HCEC 1CT (cell line): ENCODE measurements at places on chromosomes 12 and 14.
A peak's percentile ranks its signal among the peaks of the same experiment; 100 is the strongest.

GRCh38 chr12:67096533-67097318, 172.4 kb upstream of the CAND1 start:
- DNase-seq: no peak

GRCh38 chr14:37711356-37711830, 116.0 kb downstream of the TTC6 start:
- no peak for DNase-seq

DNA sequence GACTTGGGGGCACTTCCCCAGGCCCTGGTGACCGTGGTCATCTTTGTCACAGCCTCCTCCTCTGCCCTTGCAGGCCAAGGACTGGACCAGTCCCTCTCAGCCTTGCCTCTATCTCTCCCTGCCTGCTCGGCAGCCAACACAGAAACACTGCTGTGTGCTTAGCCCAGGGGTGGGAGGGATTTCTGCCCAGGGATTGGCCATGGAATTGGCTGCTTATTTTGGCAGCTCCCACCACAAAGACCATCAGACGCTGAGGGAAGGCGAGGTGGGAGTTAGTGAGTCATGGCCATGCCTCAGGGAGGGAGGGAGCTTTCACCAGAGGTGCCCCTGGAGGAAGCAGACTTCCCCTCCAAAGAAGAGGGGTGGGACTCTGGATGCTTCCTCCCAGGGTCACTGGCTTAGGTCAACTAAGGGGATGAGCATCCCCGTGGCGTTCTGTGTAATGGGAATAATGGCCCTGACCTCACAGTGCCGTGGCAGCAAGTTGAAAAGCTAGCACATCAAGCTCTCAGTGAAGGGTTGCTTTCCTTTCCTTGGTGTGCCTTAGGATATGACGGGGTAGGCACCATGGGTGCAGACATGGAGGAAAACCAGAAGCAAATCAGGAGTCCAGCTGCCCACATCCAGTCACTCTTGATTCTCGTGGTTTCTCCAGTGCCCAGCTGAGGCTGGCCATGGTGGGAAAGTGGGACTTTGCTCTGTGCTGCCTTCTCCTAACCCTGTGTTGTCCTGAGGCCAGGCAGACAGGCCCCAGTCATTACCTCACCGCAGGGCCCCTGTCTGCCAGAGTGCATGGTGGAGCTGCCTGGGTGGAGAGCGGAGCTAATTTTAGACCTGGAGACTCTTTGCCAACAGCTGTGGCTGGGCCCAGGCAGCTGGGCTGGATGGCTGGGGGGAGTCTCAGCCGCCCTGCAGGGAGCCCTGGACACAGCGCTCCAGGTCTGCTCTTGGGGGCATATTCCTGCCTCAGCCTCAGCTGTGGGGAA, 21.4 kb downstream of the B4GALNT3 start:
- DNase-seq: no peak

GRCh38 chr12:49880756-49881414, 22.8 kb downstream of the FAIM2 start:
- DNase-seq: no peak

DNA sequence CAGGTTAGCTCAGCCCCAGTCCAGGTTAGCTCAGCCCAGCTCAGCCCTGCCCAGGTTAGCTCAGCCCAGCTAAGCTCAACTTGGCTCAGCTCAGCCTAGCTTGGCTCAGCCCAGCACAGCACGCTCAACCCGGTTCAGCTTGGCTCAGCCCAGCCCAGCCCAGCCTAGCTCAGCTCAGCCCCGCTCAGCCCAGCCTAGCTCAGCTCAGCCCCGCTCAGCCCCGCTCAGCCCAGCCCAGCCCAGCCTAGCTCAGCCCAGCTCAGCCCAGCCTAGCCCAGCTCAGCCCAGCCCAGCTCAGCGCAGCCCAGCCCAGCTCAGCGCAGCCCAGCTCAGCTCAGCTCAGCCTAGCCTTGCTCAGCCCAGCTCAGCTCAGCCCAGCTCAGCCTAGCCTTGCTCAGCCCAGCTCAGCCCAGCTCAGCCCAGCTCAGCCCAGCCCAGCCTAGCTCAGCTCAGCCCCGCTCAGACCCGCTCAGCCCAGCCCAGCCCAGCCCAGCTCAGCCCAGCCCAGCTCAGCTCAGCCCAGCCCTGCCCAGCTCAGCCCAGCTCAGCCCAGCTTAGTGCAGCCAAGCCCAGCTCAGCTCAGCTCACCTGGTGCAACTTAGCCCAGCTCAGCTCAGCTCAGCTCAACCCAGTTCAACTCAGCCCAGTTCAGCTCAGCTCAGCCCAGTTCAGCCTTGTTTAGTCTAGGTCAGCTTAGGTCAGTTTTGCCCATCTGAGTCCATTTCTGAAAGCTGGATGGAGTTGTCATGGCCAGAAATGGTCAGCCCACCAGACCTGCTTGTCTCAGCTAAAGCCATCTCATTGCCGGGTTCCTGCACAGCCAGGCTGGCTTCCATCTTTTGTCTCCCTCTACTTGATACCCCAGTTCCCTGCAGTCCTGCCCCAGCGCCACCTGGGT, 333.6 kb downstream of the TMEM121 start:
- no peak for DNase-seq

- DNase-seq: no peak
Observed at GRCh38 chr12:59185295-59185694, 265.0 kb upstream of the LRIG3 start.

DNA sequence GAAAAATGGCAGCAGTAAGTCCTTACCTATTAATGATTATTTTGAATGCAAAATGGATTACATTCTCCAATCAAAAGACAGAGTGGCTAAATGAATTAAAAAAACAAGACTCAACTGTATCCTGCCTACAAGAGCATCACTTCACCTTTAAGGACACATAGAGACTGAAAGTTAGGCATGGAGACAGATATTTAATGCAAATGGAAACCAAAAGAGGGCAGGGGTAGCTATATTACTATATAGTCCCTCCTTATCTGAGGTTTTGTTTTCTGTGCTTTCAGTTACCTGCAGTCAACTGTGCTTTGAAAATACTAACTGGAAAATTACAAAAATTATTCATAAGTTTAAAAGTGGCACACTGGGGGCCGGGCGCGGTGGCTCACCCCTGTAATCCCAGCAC, 17.2 kb downstream of the NECAP1 start:
- DNase-seq: no peak

GRCh38 chr12:30794591-30795409, 40.0 kb upstream of the CAPRIN2 start:
- DNase-seq: peak; percentile 89

DNA sequence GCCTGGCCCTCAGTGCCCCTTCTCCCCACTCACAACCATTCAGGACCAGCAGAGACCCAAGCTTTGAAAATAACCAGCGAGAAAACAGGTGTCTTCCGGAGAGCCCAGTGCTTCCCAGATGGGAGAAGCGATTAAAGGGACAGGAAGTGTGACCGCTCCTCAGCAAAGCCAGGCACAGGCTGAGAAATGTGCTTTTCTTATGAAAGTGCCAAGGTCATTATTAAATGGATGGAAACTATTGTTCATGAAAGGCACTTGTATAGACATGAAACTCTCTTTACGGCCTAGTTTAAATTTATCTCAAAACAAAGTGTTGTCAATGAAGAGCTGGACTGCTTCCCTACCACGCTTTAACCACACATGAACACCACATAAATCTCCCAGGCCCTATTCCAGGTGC, 210.4 kb downstream of the SPTSSA start:
- no peak for DNase-seq

DNA sequence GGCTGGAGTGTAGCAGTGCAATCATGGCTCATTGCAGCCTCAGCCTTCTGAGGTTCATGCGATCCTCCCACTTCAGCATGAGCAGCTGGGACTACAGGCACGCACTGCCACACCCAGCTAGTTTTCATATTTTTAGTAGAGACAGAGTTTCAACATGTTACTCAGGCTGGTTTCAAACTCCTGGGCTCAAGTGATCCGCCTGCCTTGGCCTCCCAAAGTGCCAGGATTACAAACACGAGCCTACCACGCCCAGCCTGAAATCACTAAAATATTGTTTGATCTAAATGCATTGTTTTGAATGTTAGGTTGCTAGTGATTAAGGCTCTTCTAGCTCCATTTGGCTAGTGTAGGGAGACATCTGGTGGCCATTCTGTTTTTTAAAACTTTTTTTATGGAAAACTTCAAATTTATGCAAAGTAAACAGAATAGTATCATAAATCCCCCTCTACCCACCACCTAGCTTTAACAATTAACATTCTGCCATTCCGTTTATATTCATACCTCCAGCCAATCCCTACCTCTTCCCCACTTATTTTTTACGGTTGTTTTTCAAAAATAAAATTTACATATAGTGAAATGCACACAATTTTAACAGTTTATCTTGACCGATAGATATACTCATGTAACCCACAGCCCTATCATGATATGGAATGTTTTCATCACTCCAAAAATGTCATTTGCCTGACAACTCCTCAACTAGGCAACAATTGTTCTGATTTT, 37.8 kb downstream of the MYO1H start:
- peak; percentile 54 for DNase-seq

DNA sequence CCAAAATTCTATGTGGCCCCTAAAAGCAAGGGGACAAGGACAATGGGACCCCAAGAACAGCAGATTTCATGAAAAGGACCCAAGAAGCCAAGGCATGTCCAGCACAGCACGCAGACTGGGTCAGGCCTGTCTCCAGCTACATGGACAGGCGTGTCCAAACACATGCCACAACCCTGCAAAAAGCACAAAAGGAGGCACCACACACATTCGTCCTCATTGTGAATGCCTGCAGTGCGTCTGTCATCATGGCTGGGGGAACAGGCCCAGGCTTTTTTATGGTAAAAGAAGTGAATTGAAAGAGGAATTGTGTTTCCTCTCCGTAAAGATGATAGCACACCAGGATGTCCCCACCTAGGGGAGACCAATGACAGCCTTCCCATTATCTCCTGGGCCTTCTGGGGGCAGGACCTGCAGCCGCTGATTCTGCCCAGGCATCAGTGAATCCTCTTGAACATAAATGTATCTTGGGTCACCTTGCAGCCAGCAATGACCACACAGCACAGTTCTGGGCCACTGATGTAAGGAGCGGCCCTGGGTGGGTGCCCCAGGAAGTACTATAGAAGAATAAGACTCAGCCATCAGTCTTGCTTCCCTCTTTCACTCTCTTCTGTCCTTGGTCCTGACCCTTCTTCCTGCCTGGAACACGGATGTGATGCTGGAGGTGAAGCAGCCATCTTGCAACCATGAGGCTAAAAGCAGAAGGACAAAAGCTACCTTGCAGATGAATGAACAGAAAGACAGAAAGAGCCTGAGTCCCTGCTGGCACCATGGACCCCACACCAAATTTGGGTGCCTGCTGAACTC, 29.8 kb upstream of the C14orf180 start:
- no peak for DNase-seq

DNA sequence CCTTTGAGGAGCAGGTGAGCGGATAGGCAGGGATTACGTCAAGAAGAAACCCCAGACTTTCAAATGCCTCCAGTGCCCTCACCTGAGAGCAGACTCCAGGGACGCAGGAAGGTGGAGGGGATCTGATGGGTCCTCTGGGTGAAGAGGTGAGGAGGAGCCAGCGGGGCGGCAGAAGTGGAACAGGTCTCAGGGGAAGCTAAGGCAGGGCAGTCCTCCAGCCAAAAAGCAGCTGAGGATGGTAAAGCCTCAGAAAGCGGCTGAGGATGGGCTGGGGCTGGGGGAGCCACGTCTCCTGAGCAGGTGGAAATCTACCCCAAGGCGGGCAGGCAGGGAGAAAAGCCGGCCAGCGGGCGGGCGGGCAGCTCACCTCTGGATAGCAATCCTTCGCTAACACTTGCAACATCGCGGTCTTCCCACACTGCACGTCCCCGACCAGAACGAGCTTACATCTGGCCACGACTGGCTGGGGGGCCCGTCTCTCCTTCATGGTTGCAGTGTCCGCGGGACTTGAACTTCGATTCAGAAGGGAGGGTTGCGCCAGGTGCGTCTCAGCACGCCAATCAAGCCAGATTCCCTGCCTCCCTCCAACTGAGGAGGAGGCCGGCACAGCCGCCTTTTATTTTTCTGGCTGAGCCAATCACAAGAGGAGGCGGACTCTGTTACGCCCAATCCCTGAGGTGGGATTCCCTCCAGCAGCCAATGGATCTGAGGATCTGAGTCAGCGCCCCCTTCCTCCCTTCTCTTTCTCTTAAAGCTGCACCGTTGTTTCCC, at the start of gene RND1:
TSS of gene RND1 (minus strand) at position 590 of the 771 bp plus-strand sequence. CDS start at position 487, 103 bp downstream.
- peak; percentile 82 for DNase-seq
